ENCODE measurements at places on chromosomes 2 and 18. TPM values are rescaled to one million over a fixed set of nuclear protein-coding genes. Genes with fewer than 3 reads are reported as not detected.

Gene EMILIN1
- total RNA-seq = 0.93 TPM

Gene MGAT5
- 53.0 TPM for total RNA-seq

Gene RAB6D
- total RNA-seq = not detected

Gene CD8B
- not detected for total RNA-seq

DNA sequence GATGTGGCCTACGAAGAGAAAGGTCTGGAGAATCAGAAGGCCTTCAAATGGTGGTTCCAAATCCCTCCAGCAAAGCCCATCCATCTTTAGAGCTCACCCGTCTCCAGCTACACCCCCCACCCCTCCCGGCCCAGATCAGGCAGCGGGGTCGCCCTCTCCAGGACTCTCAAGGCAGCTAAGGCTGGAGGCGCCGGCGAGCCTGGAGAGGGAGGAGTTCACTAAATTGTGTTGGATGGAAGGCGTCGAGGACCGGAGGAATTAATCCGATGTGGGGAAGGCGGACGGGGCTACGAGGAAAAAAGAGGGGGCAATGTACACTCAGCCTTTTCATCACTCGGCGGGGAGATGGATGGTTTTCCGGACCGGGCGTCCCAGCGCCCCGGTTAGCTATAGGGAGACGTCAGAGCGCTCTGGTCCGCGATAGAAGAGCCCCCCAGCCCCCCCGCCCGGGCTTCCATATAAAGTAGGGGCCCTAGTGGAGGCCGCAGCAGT, at the start of gene GRP:
Gene GRP (plus strand): TSS at position 487 of the 492 bp plus-strand sequence. CDS start 108 bp downstream, outside the sequence.
- ATAC-seq = no peak

DNA sequence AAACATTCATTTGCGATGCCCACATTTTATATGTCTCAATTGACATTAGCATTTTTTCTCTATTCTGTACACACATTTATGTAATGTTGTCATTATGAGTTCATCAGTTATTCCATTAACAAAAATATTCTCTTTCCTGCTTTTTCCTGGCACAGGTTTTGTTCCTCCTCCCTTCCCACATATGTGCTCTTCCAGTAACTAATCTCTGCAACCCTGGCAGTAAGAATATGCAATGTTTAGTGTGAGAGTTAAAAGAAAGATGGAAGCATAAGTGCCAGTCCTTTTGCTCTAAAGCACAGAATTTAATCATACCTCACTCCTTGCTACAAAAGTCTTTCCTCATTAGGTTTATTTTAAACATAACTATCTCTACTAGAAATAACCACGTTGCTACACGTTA, 155.8 kb upstream of the ERBB4 start:
- no peak for ATAC-seq

- no peak for ATAC-seq
These were observed 932.8 kb upstream of the POU3F3 start for GRCh38 chr2:103921161-103921560.

- no peak for ATAC-seq
These were observed 149.6 kb upstream of the CWC22 start for GRCh38 chr2:180156651-180157050.

GRCh38 chr2:24923106-24923505, 3.1 kb upstream of the ADCY3 start:
- ATAC-seq = no peak

- ATAC-seq = no peak
These were observed 178.7 kb downstream of the ZNF385B start for GRCh38 chr2:179682756-179683155.

GRCh38 chr2:21498016-21498415, 374.2 kb downstream of the TDRD15 start:
- no peak for ATAC-seq

DNA sequence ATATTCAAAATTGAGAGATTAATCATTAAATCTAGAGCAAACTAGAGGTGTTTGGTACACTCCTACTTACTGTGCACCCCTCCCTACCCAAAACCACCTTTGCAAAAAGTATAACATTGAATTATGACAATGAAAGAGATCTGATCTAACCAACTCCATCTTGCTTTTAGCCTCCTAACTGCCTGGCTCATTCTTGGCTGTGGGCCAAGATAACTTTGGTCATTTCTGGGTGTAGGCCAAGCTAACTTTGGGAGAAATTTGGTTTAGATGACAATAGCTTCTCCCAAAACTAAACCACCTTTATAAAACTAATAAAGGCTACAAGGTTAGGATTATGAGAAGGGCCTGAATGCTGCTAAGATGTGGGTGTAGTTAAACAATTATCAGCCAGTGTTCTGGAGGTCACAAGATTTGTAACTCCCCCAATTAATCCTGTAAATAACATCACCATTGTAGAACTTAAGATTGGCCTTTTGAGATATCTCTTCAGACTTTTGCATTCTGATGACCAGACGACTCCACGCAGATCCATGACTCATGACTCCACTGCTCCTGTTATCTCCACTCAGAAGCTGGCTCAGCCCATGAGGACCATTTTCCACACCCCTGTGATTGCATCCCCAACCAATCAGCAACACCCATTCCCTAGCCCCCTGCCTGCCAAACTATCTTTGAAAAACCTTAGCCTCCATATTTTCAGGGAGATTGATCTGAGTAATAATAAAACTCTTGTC, 160.2 kb downstream of the FBXO15 start:
- no peak for ATAC-seq

Measured in activated T-helper 17 cell treated with anti-CD3 and anti-CD28 coated beads, Interleukin-2, amount 50 U/mL, for 72 hours (primary cell).